ENCODE measurements at places on chromosomes 7 and 10. TPM values are rescaled to one million over a fixed set of nuclear protein-coding genes. Genes with fewer than 3 reads are reported as not detected.

The SH2D4B gene
- 0.26 TPM for total RNA-seq

The HMX3 gene
- total RNA-seq, result not detected

The GRB10 gene
- total RNA-seq, result 69.1 TPM

The FANK1 gene
- total RNA-seq, result 0.50 TPM

The AKR1C1 gene
- 152 TPM for total RNA-seq

The HPS6 gene
- 40.0 TPM for total RNA-seq

The TMEM176A gene
- total RNA-seq, result 34.1 TPM

The PDZD7 gene
- 0.45 TPM for total RNA-seq

The MPP7 gene
- total RNA-seq, result 59.1 TPM

The CNTNAP2 gene
- total RNA-seq, result 2.9 TPM

The COL13A1 gene
- total RNA-seq, result 4.2 TPM

The MMP21 gene
- total RNA-seq, result not detected

The ELMO1 gene
- 31.1 TPM for total RNA-seq

The NYAP1 gene
- 3.2 TPM for total RNA-seq

The MSMB gene
- total RNA-seq, result not detected

The EPHA1 gene
- total RNA-seq, result 0.17 TPM

The WIPF3 gene
- total RNA-seq, result 4.6 TPM

The ELN gene
- 646 TPM for total RNA-seq

The LRRD1 gene
- total RNA-seq, result not detected

The LOXL4 gene
- total RNA-seq, result 10.0 TPM

The IGFBP3 gene
- 60.6 TPM for total RNA-seq
